ENCODE measurements at places on chromosomes 6 and 20. TPM values are rescaled to one million over a fixed set of nuclear protein-coding genes. Genes with fewer than 3 reads are reported as not detected.

DNA sequence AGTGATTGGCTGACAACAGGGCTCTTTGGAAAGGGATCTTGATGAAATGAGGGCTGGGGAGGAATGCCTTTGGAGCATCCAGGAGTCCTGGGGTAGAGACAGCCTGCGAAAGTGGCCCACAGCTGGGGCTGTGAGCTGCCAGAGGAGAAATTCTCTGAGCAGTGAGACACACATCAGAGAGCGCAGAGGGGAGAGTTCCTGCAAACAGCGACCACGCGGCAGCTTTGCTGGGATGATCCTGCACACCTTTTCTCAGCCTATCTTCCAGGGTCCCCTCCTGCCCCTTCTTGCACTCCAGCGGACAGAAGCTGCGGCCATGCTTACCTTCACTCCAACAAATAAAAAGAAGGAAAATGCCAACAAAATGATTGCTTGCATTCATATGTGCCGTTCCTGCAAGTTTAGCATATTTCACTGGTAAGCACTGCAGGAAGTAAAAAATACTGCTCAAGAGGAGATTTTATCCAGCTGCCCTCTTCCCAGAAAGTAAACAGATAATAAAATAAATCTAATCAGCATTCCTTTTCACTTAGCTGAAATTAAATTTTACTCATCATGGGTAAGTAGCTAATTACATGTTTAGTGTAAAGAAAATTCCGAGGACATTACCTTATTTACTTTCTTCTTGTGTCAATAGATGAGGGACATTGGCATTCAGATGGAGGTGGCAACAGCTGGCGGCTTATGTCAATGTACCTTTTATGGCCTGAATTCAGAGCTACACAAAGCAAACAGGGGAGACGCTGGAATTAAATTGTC is 339.9 kb upstream of the ARID1B start:
- no peak for DNase-seq

- no peak for DNase-seq
Observed at GRCh38 chr6:52547647-52548352, 29.1 kb downstream of the TRAM2 start.

GRCh38 chr6:33426590-33427511 is 7.0 kb downstream of the SYNGAP1 start:
- DNase-seq: no peak

Gene MAS1
- total RNA-seq: not detected

Gene BPIFB2
- total RNA-seq: 0.16 TPM

Gene ISM1
- 6.2 TPM for total RNA-seq

- DNase-seq: no peak
Observed at GRCh38 chr6:166575205-166575604, 11.3 kb downstream of the RAMACL start.

GRCh38 chr20:16445482-16445881 is 127.8 kb downstream of the KIF16B start:
- no peak for DNase-seq

Gene ATAT1
- total RNA-seq: 6.9 TPM

DNA sequence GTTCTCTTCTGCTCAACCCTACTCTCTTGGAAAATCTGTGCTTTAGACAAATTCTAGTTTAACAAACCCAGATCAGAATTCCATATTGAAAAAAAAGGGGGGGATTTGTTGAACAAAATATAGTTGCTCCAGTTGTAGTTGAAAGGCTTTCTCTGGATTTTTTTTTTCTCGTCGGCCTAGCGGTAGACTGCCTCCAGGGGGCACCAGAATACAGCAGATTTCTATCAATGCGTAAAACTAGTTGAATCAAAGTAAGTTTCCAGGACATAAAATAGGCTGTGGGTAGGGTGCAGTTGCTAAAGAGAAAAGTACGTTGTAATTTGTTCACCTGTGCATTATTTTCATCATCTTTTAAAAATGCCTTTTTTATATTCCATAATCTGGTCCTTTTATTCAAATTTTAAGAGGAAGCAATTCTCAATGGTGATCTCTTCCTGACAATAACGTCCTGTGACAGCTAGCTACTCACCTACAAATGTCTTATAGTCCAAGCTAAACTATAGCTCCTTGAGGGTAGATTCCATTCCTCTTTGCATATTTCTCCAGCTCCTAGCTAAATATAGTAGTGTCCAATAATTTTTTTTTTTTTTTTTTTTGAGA is 105.4 kb downstream of the PERP start:
- peak; percentile 54 for DNase-seq

Gene EFCAB8
- total RNA-seq: 1.5 TPM

- no peak for DNase-seq
Observed at GRCh38 chr6:8579372-8579771, 144.0 kb upstream of the SLC35B3 start.

DNA sequence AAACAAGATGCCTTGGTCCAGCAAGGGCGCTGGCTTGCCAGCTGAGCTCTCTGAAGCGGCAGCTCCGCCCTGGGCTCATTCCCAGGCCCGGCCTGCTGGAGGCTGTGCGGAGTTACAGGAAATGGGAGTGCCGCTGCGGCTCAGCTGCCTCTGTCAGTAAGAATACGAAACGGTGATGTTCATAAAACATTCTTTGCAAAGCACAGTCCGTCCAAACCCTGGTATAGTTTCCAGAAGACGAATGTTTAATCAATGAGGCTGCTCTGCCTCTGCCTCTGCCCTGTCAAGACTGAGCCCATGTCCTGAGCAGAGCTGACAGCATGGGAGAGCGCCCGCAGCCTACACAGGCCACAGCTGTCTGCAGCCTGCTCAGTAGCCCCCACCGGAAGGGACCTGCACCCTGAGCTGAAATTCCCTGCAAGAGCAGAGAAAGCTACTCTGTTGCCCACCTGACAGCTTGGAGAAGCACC is 153.3 kb upstream of the SNX9 start:
- DNase-seq: no peak

DNA sequence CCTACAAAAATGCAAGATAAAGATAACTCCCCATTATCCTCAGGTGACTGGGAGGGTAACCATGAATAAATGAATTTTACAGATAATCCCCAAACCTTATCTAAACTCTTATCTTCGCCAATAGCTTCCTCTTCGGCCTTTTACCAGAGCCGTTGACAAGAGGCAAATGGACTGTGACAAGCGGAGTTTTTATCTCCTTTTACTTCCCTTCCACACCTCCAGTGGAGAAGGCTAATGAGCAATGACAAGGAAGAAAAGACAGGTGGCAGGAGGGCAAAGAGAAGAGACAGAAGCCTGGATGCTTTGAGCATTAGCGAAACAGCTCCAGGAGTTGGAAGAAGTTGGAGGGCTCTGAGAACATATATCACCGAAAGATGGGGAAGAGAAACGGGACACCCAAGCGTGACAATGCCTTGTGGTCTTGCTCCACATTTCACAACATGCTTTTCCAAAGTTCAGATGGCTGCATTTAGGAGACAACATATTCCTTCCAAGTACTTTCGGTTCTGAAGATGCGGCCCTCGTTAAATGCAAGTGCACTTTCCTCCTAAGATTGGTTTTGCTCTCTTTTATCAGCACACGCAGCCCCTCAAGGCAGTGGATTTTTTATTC is 69.2 kb downstream of the PRDM1 start:
- no peak for DNase-seq

DNA sequence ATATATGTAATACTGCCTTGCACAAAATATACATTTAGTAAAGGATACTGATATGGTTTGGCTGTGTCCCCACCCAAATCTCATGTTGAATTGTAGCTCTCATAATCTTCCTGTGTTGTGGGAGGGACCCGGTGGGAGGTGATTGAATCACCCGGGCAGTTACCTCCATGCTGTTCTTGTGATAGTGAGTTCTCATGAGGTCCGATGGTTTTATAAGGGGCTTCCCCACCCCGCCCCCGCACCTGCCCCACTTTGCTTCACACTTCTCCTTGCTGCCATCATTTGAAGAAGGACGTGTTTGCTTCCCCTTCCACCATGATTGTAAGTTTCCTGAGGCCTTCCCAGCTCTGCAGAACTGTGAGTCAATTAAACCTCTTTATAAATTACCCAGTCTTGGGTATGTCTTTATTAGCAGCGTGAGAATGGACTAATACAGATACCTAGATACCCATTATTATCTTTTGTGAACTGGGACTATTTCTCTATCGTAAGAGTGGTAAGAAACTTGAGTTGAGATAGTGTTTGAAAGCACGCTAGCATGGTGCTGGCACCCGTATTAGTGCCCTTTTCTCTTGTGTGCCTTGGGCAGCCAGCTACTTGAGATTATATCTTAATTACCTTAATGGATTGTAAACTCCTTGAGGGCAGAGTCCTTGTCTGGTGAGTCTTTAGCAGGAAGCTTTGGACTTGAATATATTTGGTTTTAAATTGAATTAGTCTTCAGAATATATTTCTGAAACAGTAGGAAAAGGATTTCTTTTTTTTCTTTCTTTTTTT is 25.6 kb downstream of the TOP1 start:
- DNase-seq: no peak

Gene RCAN2
- 1.7 TPM for total RNA-seq

DNA sequence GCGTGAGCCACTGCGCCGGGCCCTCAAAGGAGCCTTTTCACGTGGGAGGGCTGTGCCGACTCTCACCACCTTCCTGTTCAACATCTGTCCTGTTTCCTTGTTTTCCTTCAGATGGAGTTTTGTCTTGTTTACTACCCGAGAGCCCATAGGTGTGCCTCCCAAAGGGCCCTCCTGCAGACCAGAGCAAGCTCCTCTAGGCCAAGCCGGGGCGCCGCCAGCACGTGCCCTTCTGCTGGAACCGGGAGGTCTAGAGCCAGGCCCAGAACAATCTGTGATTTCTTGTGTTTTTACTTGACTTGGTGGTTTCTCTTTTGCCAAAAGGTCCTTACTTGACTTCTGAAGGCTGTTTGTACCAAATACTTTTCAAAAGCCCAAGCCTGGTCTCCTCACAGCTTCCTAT is 8.0 kb upstream of the DNAJC5 start:
- no peak for DNase-seq

GRCh38 chr6:34957231-34957783 is 68.3 kb downstream of the ANKS1A start:
- no peak for DNase-seq

GRCh38 chr20:37926612-37927011 is 23.7 kb downstream of the VSTM2L start:
- DNase-seq: no peak

DNA sequence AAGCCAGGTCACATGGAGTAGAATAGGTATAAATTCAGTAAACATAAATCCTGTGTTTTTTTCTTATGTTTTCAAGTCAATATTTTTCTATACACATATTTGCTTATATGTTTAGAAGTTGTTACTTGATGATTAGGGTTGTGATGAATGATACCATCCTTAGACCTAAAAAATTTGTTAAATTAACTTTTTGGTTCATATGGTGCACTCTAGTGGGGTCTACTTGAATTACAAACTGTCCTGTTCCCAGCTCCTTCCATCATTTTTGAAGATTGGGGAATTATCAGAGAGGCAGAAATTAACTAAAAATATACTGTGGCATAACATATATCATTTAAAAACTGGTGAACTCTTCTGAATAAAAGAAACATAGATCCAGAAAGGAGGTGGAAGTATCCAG is 48.3 kb upstream of the RIPPLY2 start:
- DNase-seq: no peak

DNA sequence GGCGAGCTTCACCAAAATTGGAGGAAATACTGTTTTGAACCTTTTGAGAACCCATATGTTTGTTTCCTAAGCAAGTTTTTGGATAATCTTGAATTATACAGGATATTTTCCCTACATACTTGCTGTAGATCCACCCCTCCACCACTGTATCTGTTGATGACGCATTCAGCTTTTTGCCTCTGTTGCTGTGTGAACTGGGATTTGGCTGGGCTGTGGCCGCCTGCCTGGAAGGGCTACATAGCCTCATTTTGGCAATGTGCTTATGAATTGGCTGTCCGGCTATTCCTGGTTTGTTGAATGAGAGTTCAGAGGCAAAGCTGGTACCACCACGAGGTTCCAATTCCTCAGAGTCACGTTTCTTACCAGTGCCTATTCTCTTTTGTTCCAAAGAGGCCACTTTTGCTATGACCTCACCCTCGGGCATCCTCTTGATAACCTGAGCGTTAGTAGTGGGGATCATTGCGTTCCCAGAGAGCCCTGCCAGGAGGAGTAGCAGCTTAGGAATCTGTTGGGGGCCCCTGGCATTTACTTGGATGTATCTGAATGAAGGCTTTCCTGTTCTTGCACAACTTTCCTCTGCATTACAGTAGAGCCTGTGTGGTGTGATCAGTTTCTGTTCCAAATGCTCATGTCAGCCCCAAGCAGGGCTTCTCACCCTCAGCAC is 6.4 kb downstream of the FAM83D start:
- no peak for DNase-seq

Gene SIRPD
- total RNA-seq: 0.19 TPM

DNA sequence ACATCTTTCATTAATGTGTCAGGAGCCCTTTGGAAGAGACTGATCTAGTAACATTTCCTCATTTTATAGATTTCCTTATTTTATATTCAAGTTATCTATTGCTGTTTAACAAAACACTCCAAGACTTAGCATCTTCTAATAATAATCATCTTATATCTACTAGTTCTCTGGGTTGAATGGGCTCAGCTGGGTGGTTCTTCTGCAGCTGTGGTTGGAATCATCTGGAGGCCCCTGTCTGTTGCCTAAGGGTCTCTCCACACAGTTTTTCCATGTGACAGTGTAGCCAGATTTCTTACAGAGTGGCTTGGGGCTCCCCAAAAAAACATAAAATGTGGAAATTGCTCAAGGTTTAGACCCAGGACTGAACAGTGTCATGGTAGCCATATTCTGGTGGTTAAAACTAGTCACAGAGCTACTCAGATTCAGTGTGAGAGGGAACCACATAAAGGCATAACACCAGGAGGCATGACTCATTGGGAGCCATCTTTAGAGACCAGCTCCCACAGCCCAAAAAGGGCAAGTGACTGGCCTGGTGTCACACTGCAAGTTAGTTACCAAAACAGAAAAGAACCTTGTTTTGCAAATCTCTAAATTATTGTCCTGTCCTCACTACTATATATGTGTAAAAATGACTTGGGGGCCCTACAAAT is 11.5 kb downstream of the SLC2A10 start:
- no peak for DNase-seq

- no peak for DNase-seq
Observed at GRCh38 chr6:112237595-112237994, 16.8 kb downstream of the LAMA4 start.

DNA sequence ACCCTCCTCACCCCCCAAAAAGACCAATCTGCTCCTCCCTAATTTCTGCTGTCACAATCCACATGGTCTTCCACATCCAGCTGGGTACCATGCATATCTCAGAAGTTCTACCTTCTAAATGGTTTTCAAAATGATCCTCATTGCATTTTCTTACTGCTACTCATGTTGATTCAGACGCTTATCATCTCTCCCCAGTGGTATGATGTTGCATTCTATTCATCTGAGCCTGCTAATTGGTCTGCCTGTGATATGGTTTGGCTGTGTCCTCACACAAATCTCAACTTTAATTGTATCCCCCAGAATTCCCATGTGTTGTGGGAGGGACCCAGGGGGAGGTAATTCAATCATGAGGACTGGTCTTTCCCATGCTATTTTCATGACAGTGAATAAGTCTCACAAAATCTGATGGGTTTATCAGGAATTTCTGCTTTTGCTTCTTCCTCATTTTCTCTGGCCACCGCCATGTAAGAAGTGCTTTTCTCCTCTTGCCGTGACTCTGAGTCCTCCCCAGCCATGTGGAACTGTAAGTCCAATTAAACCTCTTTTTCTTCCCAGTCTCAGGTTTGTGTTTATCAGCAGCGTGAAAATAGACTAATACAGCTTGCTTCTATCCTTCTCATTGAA is 41.4 kb upstream of the CLIC5 start:
- no peak for DNase-seq
